ENCODE measurements at places on chromosomes 1 and 21. TPM values are rescaled to one million over a fixed set of nuclear protein-coding genes. Genes with fewer than 3 reads are reported as not detected.
A peak's percentile ranks its signal among the peaks of the same experiment; 100 is the strongest.

- no peak for DNase-seq
Observed at GRCh38 chr21:46094401-46095082, 3.4 kb upstream of the COL6A2 start.

GRCh38 chr1:95013950-95014574 lies 58.7 kb downstream of the ALG14 start:
- no peak for DNase-seq

DNA sequence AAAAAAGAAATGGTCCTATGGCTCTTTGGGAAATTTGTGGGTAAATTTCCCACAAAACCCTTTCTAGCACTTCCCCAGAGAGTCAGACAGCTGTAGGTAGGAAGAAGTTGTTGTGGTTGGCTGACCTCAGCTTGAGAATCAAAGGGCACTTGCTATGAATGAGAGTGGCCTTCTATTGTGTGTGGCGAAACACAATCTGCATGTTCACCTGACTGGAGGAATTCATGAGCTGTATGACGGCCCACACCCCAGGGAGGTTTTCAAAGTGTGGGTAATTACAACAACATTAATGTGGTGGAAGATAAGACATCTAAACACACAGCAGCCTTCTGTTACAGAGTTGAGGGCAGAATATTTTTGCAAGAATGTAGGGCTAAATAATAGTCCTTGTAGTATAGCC lies 38.8 kb downstream of the NGF start:
- DNase-seq = peak; percentile 86

DNA sequence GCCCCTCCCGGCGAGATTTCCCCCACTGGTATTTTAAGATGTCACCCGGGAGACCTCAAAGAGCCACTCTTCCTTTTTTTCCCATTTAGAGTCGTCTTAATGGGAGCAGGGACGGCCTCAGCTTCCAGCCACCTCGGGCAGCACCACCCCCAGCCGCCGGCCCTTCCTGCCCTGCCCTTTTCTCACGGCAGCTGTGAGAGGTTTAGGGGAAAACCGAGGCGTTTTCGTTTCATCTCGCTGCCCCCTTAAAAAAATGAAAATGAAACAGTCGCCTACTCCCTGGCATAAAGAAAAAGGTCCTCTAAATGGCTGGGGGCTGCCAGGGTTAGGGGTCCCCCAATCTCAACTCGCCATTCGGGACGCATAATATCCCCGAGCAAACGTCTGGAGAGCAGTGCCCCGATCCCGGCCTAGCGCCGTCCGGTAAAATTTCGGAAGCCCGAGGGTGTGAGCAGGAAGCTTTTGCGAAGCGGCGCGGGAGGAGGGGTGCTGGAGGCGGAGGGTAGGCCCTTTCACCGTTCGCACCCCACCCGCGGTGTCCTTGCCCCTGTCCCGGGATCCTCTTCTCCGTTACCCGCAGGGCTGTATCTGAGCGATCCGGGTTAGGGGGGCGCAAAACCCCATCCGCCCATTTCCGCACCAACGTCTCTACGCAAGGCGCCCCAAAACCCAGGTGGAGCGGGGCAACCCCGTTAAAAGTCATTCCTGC lies 1.2 kb downstream of the RUNX3 start:
- peak; percentile 65 for DNase-seq

DNA sequence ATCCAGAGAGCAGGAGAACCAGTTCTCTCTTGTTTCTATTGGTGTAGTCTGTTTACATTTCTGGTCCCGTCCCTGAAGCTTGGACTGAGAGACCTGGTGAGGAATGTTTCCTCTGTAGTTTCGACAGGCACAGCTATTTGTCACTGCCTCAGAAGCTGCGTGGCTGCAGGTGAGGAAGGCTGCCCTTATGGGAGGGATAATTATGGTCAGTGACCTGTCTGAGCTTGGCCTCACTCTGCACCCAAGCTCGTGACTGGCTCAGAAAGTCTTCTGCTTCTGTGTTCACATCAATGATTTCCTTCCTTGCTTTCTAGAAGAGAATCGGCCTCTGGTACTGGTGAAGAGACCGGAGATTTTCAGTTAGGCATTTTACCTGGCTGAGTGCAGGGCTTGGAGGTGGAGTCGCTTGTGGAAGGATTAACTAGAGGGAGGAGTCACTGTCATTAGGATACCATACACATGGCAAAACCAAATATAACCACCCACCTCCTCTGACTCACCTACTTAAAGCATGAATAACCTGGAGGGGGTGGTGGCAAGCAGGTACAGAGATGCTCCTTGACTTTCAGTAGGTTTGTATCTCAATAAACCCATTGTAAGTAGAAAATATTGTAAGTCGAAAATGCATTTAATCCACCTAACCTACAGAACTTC lies 19.9 kb upstream of the WDR26 start:
- no peak for DNase-seq

- no peak for DNase-seq
Observed at GRCh38 chr1:245001252-245001651, 136.9 kb upstream of the HNRNPU start.

- DNase-seq = no peak
Observed at GRCh38 chr1:203649551-203649998, 22.9 kb downstream of the ATP2B4 start.

DNA sequence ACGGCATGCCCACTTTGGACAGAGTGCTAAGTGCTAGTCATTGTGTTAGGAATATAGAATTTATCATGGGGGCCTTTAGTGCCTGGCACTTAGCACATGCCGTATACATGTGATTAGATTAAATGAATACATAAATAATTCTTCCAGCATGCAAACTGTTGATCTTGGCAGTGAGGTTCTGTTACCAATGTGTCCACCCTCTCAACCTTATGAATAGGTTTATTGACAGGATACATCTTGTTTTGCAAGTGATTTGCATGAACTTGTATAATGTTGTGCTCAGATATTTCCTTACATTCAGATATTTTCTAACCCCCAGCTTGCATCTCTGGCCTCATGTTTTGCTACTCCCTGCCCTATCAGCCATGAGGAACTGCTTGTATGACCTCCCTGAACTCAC lies 60.3 kb upstream of the ZNF648 start:
- no peak for DNase-seq

DNA sequence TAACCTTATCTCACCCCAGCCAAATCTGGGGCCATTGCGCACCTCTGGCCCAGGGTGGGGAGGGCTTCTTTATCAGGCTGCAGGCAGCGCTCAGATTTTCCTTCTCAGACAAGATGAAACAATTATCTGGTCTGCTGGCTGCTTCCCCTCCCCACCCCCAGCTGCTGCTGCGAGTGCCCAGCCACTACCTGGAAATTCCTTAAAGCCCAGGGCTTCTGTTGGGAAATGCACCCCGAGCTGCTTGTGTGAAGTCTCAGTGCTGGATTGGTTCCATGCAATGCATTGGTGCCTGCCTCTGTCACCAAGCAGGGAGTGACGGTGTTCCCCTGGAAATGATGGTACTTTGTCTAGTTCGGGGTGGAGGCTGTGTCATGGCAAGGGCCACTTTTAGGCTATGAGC lies 18.5 kb upstream of the ACTL8 start:
- no peak for DNase-seq

- no peak for DNase-seq
Observed at GRCh38 chr1:232550007-232550406, 79.9 kb downstream of the SIPA1L2 start.

DNA sequence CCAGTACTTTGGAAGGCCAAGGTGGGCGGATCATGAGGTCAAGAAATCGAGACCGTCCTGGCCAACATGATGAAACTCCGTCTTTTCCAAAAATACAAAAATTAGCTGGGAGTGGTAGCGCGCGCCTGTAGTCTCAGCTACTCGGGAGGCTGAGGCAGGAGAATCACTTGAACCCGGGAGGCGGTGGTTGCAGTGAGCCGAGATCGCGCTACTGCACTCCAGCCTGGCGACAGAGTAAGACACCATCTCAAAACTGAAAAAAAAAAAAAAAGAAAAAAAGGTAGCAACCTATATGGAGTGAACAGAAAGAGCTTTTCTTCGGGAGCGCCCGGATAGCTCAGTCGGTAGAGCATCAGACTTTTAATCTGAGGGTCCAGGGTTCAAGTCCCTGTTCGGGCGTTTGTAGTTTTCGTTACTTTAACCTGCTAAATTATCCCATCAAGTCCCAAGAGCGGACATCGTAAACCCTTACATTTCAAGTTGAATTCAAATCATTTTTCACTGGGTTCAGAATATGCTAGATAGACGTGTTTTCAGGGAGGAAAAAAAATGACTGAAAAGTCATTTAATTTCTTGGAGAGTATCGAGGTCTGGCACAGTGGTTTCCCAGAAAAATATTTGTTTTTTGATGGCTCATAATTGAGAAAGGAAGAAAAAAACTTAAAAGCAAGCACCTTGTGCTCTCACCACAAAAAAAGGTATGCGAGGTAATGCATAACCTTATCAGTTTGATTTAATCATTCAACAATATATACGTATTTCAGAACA lies 9.8 kb upstream of the MDM4 start:
- peak; percentile 86 for DNase-seq

The SGIP1 gene
- not detected for total RNA-seq

The GREM2 gene
- total RNA-seq = not detected

The DCST1 gene
- total RNA-seq = not detected

The MAD2L2 gene
- total RNA-seq = 91.7 TPM

The PRKAA2 gene
- total RNA-seq = 7.5 TPM

The EVA1C gene
- 2.2 TPM for total RNA-seq
